ENCODE measurements at places on chromosomes 7 and 10. TPM values are rescaled to one million over a fixed set of nuclear protein-coding genes. Genes with fewer than 3 reads are reported as not detected.
A peak's percentile ranks its signal among the peaks of the same experiment; 100 is the strongest.

Gene CBX3
- 83.8 TPM for total RNA-seq

Gene PRKG1
- 30.0 TPM for total RNA-seq

DNA sequence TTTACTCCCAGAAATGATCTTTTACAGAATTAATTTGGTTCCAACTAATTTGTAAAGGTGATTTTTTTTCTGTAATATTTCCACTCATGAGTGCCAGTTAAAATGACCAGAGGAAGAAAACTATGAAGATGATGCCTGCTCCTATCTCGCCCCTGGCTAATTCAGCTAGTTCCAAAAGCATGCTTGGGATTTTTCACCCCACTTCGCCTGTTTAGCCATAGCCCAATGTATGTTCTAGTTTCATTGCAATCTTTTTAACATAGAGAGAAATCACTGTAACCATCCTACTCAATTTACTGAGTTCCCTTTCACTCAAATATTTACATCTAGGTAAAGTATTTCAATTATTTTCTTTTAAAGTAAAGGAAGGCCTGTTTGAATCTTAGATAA lies 23.0 kb upstream of the STK17A start:
- no peak for DNase-seq

DNA sequence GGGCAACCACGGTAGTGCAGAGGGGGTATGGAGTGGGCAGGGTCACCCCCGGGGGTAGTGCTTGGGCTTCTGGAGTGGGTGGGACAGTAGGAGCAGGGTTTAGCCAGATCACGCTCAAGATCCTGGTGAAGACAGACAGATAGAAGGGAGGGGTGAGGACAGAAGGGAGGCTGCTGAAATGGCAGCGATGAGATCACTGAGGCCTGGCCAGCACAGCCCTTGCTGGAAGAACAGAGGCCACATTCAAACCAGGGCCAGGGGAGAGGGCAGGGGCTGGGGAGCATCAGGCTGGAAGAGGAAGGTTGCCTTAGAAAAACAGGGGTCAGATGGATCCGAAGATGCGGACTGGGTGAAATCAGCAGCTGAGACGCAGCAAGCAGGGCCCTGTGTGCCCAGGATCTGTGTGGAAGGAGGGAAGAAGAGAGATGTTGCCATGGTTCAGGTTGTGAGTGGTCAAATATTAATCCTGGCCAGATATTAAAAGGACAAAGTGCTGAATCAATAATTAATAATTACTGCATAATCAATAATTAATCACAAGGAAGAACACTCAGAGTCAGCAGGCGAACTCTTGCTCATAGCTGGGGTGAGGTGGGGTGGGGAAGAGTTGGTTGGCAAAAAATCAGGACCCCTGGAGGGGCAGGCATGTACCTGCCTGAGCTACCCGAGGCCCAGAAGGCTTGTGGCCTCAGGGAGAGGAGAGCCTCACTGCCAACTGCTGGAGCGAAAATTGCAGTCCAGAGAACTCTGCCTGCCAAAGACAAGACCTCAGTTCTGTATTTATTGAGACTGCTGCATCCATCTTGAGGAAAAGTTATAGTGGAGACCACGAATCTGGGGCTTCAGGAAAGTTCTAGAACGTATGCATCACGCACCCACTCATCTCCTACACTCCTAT lies 105.7 kb downstream of the GRB10 start:
- no peak for DNase-seq

DNA sequence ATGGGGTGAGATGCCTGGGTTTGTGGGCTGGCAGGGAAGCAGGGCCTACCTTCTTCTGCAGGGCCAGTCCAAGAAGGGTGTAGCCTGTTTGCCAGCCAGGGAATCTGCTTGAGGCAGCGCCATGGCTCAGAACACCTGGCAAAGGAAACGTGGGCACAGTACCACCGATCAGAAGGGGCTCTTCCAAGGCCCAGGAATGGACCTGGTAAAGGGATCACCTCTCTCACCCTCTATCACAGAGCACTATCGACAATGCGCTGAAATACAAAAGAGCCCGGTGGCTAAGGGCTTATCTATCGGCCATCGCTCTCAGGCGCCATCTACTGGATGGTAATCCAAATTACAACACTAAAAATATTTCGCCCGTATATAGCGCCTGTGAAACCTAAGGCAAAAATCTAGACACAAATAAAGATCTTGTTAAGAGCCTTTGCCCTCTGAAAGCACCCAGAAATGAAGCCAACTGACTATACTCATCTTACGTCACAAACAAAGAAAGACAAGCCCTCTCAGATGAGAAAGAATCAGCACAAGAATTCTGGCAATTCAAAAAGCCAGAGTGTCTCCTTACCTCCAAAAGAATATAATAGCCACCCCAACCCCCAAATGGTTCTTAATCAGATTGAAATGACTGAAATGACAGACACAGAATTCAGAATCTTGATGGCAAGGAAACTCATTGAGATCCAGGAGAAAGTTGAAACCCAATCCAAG lies 217.8 kb upstream of the HPS1 start:
- no peak for DNase-seq

GRCh38 chr10:114550756-114551635 lies 107.1 kb downstream of the ABLIM1 start:
- peak; percentile 78 for DNase-seq
